Liver (tissue), 10 donors: ENCODE measurements at places on chromosomes 2 and 18.

DNA sequence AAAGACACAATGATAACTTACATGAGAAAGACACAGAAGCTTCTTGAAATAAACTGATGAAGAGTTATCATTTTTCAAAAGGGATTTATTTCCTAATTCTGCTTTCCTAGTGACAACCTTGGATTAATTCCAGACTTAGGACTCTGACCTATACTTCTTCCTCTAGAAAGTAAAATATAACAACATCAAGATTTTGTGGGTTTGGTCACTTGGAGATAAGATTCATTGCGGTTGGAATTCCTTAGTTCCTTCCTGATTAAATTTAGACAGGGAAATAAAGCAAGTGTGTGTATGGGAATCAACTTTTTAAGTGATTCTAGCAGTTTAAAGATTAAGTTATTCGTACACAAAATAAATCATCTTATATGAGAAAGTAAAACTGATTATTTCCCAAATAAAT, 208.4 kb upstream of the CCDC150 start:
- DNase-seq: no peak

DNA sequence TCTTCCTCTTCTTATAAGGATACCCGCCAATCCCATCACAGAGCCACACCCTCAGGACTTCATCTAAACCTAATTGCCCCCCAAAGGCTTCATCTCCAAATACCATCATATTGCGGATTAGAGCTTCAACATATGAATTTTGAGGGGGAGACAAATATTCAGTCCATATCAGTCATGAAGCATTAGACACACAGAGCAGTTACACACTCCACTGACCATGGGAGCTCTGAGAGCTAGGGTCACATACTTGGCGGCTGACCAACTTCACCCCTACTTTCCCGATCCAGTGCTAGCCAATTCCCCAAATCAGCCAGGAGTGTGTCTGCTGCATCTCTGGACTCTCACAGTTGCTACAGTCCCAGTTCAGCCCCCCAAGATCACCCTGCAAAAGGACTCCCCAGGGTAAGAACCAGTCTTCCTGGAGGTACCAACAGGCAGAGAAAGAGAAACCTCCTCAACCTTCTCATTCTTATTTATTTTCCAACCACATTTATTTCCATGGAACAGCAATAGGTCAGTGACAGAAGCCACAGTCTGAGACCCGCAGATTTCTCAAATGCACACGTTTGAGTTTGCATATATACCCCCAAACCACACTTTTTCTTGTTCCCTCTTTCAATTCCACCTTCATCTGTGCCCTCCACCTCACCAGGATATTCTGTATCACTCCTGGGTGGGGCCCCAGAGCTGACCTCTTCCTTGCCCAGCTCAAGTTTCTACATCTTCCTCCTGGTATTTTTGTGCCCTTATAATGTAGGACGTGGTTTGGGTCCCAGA, 33.3 kb downstream of the SPP2 start:
- DNase-seq: no peak

DNA sequence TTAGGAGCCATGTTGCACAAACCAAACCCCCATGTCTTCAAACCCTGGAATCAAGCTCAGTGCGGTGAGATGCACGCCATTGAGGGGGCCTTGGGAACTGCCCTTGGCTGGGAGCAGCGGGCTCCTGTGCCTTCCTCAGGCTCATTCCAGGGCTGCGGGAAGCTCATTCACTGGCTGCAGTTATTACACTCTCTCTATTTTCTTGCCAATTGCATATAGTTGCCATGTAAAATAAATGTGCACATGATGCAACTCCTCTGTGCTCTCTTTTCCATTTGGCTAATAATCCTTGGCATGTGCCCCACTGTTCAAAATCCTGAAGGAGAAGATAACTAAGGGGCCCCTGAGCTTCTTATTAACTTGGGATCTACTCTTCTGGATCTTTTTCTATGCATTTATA, 74.7 kb downstream of the KCTD1 start:
- no peak for DNase-seq

DNA sequence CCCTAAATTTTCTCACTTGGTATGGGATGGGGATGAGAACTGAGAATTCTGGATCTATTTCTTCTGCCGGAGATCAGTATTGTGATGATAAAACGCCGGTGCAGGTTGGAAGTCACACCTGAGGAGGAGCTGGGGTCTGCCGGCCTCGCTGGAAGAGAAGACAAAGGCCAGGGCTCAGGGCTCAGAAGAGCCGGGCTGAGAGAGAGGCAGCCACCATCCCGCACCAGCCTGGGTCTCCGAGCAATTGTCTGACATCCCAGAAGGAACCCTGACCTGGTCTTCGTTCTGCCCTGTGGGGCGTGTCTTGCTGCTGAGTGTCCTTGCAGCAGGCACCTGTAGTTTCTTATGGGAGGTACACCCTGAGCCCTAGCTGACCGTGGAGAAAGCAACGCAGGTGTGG, 31.4 kb upstream of the SALL3 start:
- no peak for DNase-seq

- no peak for DNase-seq
These were observed 51.0 kb downstream of the ACTR3 start for GRCh38 chr2:113940891-113941290.

DNA sequence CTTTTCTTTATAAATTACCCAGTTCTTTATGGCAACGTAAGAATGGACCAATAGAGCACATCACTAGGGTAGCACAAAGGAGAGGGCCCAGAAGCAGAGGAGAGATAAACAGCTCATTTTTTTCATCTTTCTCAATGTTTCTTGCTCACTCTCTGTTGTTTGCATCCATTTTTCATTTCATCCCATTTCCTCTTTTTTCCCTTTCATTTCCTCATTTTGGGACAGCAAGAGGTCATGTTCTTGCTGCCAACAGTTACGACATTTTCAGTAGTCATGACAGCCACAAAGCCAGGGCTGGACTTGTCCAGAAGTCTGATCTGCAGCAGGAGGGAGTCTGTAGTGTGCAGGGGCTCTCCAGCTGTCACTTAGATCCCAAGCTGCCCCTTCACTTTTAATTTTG, 52.7 kb upstream of the CYP1B1 start:
- DNase-seq: no peak

DNA sequence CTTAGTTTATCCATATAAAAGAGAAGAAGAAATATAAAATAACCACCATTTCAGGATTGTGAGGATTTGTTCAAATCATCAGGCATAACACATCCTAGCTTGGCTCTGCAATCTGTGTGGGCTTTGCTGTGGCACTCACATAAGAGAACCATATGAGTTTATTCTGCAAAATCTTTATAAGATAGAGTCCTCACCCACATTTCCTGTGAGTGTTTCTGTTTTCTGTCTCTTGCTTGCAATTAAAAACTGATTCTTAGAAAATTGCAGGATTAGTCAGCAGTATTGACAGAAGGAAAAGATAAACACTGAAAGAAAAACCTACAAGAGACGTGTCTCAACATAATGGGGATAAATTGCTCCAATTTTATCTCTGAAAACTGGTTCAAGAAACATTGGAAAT, 258.5 kb downstream of the RND3 start:
- no peak for DNase-seq

- DNase-seq: no peak
These were observed 38.9 kb downstream of the RAB27B start for GRCh38 chr18:54867131-54867530.

- DNase-seq: no peak
These were observed 9.9 kb upstream of the YPEL5 start for GRCh38 chr2:30136764-30137444.

- no peak for DNase-seq
These were observed 82.8 kb upstream of the CDCA7 start for GRCh38 chr2:173271825-173272224.

GRCh38 chr18:63895190-63895589, 7.7 kb downstream of the SERPINB2 start:
- no peak for DNase-seq

DNA sequence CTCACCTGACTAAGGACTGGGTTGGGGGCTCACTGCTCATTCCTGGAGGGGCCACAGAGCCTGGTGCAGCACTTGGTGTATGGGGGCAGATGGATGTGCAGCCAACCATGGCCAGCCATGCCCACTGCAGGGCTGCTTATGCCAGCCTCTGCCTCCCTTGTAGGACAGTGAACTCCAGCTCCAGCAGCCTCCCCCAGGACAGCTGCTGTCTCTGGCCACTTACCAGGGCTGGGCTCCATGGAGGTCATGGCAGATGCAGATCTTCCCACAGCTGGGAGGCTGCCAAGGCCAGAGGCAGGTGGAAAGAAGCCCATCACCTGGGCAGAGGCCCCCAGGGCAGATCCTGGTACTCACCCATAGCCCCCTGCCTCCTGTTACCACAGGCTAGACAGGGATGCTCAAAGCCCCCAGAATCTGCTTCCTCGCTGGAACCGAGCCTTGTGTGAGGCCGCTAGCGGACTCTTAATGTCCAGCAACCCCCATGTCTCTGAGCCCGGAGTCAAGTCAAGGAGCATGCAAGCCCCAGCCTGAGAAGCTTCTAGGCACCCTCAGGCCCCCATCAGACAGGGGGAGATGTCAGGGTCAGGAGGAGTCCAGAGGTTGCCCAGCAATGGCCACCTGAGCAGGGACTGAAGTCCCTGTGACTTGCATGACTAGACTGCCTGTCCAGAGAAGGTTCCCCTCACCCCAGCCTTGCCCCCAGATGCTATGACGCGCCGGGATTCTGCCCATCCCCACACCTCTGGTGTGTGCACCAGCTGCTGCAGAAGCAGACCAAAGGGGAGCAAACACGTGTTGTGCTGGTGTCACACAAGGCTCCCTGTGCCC, 123.6 kb downstream of the TWIST2 start:
- DNase-seq: no peak

- DNase-seq: no peak
These were observed 3.6 kb downstream of the CNRIP1 start for GRCh38 chr2:68316111-68316510.

- no peak for DNase-seq
These were observed 27.4 kb upstream of the TTC32 start for GRCh38 chr2:19929226-19929625.

DNA sequence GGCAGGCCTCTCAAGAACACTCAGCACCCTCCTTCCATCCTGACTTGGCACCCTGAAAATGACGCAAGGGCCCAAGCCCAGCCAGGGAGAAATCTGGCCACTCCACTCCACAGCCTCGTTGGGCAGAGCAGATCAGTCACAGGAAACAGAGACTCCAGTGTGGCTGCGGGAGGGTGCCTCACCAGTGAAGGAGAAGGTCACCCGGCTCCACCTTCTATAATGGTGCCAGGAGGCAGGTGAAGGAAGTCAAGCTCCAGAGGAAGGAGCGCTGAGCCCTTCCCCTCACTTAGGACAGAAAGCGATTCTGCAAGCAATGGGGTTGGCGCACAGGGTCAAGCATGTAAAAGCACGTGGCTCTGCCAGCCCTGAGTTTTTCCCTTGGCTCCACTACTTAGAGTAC, 35.3 kb downstream of the CRACDL start:
- DNase-seq: no peak

GRCh38 chr2:114049826-114050225, 159.9 kb downstream of the ACTR3 start:
- no peak for DNase-seq

DNA sequence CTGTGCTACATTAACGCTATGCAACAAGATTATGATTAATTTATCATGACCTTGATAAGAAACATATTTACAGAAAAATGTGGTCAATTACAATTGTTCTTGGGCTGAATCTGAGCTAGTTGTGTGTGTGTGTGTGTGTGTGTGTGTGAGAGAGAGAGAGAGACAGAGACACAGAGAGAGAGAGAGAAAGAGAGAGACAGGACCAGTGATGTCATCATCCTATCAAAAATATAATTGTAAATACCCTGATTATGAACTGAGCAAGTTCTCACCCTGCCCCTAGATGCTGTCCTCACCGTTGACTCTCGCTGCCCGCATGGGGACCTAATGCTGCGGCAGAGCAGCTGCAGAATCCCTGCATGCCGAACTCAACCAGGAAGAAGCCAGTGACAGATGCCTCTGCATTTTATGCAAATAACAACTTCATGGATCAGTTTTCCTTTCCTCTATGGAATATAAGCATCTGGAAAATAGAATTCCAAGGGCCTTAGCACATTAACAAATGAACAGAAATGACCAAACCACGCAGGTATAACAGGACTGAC, 512.5 kb downstream of the PLCL1 start:
- DNase-seq: no peak

DNA sequence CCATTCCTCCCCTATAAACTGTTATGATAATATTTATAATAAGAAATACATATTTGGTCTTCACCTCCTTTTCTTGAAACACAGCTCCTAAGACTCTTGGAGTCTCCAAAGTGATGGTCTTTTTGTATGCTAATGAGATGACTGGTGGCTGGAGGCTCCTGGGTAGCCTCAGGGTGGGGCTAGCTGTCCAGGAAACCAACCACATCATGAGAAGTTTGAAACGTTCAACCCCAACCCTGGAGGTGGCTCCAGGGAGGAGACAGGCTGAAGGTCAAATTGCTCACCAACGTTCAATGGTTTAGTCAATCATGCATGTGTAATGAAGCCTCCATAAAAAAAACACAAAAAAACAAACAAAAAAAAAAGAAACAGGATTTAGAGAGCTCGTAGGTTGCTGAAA, 298.7 kb upstream of the MGAT5 start:
- DNase-seq: no peak

- DNase-seq: peak; percentile 75
These were observed 21.0 kb upstream of the PTMA start for GRCh38 chr2:231687133-231687852.

GRCh38 chr2:235168174-235168979, 216.6 kb downstream of the SH3BP4 start:
- no peak for DNase-seq

GRCh38 chr2:8835279-8835678, 2.1 kb downstream of the KIDINS220 start:
- DNase-seq: no peak

GRCh38 chr2:2941205-2941604, 436.4 kb downstream of the EIPR1 start:
- DNase-seq: no peak

DNA sequence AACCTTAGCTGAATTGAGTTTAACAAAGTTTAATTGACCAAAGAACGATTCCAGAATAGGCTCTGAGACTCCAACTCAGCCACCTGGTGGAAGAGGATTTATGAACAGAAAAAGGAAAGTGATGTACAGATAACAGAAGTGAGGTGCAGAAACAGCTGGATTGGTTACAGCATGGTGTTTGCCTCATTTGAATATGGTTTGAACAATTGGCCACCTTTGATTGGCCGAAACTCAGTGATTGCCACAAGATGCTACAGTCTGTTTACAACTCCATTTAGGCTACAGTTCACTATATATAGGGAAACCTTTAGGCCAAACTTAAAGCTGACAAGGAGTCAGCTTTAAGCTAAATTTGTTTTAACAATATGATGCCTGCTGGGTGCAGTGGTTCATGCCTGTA, 28.1 kb upstream of the SLC35G4 start:
- no peak for DNase-seq

DNA sequence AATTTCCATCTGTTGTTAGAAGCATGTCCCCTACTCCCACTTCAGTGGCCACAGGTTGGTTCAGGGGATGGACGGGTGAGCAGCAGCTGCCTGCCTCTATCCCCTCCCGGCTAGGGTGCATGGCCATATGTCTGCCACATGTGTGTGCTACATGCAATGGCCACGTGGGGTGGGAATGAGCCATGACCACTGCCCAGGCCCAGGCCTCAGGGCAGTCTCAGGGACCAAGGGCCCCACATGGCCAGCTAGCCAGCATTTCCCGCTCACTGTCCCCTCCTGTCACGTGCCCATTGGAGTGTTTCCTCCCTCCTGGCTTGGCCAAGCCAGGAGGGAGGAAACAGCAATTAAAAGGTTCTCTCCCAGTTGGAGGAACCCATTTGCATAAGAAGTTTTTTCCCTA, 117.1 kb downstream of the KCNS3 start:
- DNase-seq: no peak

- DNase-seq: no peak
These were observed 9.1 kb downstream of the CAPN14 start for GRCh38 chr2:31208240-31208639.

GRCh38 chr18:60202708-60203107, 169.9 kb downstream of the MC4R start:
- no peak for DNase-seq

- DNase-seq: no peak
These were observed 63.6 kb upstream of the FZD5 start for GRCh38 chr2:207833251-207833751.
